CD4-positive, alpha-beta T cell treated with Interleukin-17A for 1 hour (primary cell): ENCODE measurements at places on chromosomes 16 and 17.

GRCh38 chr17:10266296-10266876 lies 68.0 kb upstream of the GAS7 start:
- no peak for DNase-seq

- no peak for DNase-seq
Measured at GRCh38 chr16:86823888-86824671, 245.7 kb downstream of the FOXL1 start.

GRCh38 chr16:1181404-1182315 lies 28.8 kb downstream of the CACNA1H start:
- DNase-seq: no peak

DNA sequence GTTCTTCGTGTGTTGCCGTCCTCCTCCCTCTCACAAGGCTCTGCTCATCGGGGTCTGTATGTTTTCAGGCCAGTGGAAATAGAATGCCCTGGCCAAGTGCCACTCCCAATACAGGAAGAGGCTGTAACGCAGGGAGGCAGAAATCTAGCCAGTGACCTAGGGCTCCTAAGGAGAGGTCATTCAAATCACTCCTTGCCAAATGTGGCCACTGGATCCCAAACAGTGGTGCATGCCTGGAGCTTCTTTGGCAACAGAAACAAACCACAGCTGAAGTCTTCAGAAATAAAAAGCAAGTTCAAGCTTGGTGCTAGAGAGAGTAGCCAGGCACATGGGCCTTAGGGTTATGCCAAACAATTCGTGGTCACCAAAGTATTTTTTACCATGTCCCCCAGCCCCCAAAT lies 66.1 kb downstream of the SMG6 start:
- no peak for DNase-seq

- DNase-seq: no peak
Measured at GRCh38 chr16:80202831-80203413, 337.9 kb upstream of the DYNLRB2 start.

DNA sequence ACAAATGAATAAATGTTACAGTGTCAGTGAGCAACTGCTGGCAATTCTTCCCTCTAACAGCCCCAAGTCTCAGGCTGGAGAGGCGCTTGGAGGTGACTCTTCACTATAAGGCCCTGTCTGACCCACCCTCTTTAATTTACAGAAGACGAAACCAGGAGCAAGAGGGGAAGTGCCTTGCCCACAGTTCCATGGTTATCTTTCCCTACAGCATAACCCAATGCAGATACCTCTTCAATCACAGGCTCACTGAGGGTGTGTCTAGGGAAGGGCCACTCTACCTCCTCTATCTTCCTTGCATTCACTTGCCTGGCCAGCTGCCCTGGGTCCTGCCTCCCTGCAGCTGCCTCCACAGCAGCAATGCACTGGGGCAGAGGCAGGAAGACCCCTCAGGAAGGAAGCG lies 9.6 kb upstream of the N4BP1 start:
- no peak for DNase-seq

- DNase-seq: no peak
Measured at GRCh38 chr16:81181013-81181720, 57.3 kb upstream of the BCO1 start.

DNA sequence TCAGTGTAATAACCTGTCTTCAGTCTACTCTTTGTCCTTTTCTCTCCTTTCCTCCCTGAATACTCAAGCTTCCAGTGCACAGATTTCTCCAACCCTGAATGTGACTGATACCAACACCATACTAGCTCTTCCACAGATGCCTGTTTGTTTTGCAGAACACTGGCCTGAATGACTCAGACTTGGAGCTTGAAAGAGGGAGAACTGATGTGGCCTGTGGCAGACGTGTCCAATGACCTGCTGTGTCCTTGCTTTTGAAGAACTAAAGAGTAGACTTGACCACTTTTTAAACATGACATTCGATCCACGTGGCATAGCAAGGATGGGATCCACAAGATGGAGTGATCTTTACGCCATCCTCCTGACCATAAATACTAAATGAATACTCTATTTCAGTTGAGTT lies 361.0 kb downstream of the WWOX start:
- no peak for DNase-seq

DNA sequence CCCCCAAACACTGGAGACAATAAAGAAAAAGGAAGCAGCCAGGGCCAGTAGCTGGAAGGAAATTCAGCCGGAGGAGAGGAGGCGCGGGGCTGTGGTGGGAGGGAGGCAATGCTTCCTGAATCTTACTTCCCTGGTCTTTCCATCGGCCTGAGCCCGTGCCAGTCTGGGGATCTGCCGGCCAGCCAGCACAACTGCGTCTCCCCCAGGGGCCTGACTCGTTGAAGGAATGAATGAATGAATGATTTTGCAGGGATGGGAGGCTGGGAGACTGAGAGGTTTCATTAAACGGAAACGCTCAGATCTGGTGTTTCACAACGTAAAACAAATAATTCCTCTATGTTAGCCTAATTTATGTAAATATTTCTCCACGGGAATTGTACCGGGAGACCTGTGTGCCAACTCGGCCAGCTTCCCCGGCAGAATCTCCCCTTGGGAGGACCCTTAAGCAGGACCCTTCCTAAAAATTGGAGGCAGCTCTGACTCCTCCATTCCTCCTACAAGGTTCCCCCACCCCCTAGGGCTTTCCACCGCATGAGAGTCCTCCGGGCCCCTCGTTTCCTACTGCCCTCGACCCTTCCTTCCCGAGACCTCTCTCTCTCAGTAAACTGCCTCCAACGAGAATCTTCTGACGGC lies 1.3 kb upstream of the BAIAP2 start:
- no peak for DNase-seq

DNA sequence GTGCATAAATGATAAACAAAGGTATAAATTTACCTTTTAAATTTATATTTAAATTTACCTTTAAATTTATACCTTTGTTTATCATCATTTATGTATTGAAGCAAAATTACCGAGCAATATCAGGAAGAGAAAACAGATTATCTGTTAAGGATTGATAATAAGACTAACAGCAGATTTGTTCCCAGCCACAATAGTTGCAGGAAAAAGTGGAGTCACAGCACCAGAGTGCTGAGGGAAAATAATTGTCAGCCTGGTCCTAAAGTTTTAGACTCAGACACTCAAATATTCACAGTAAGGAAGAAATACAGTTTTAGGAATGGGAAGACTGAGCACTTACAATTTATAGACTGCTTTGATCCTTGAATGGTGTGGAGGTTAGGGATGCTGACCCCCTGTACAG lies 117.2 kb downstream of the MAP2K4 start:
- DNase-seq: no peak

DNA sequence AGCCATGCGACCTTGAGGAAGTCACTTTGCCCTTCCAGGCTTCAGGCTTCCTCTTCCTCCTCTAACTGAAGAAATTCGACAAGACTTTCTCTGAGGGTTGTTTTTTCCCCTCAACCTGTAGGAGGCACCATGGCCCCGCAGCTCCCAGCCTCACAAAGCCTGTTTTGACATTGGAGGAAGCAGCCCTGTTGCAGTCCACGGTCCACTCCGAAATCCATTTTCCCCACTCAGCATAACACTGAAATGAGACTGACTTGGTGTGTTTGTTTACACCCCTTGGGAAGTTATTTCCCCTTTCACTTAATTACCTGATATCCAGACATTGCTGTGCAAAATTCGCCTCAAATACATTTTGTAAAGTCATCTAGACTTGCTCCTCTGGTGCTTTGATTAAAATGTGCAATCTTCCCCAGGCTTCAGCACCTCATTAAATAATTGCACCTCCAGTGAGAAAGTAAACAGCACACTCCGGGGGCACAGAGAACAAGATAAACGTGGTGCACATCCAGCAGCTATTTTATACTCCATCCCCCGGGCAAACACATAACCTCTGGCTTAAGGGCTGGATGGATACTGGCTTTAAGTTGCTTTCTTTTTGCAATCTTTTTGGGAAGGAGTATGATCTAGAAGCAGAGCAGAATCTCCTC lies 41.4 kb upstream of the PIRT start:
- DNase-seq: no peak

GRCh38 chr17:69757688-69758430 lies 317.2 kb upstream of the KCNJ16 start:
- DNase-seq: no peak

DNA sequence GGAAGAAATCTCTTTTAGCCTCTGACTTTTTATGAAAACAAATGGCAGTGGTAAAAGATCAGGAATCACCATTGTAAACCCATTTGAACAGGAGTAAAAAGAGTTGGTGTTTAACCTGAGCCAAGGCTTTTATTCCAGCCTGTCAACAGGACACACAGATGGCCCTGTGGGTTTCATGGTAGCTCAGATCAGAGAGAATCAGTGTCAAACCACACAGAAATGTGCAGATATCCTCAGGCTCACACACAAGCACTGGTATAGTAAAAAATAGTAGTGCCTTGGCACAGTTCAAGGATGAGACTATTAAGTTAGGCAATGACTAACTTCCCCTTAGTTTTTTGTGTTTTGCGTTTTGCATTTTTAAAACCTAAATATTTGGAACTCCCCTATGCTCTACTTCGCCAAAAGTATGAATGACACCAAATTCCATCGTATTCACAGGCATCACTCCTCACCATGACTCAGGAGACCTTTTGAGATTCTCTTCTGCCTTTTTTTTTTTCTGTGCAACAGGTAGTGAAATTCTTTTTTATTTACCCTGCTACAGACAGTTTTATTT lies 1200.0 kb downstream of the CDH11 start:
- no peak for DNase-seq

- DNase-seq: no peak
Measured at GRCh38 chr16:82156761-82157533, 13.1 kb downstream of the MPHOSPH6 start.

GRCh38 chr16:12704492-12705111 lies 99.1 kb downstream of the CPPED1 start:
- DNase-seq: no peak
